ENCODE measurements at places on chromosomes 2 and 18.
A peak's percentile ranks its signal among the peaks of the same experiment; 100 is the strongest.

- H3K27ac ChIP-seq: no peak overlapping the region
- no peak overlapping the region for H3K4me3 ChIP-seq
- H3K4me1 ChIP-seq: no peaks in the 10 kb centered on the region
- no peaks in the 10 kb centered on the region for H3K27me3 ChIP-seq
- DNase-seq: no peak
- H3K36me3 ChIP-seq: no peaks in the 10 kb centered on the region
These were observed 394.7 kb upstream of the ZNF804A start for GRCh38 chr2:184203661-184204060.

DNA sequence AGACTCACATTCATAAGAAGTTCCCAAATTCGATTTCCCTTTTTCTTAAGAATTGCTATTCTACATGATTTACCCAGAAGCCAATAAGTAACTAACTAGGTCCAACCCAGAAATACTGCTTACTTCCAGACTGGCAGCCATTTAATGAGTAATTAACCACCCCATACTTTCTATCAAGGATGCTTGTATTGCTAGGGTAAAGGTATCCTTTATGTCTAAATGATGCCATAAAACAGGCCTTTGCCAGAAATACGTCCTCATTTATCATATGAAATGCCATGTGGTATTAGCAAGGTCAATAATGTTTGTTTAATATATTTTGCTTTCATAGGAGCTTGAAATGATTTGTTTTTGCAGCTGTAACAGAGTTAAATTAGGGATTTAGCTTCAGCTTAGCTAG lies 56.1 kb downstream of the PLEKHM3 start:
- no peak overlapping the region for H3K4me3 ChIP-seq
- H3K27ac ChIP-seq: no peak overlapping the region
- no peaks in the 10 kb centered on the region for H3K27me3 ChIP-seq
- peaks cover 4% of the 10 kb centered on the region for H3K4me1 ChIP-seq

DNA sequence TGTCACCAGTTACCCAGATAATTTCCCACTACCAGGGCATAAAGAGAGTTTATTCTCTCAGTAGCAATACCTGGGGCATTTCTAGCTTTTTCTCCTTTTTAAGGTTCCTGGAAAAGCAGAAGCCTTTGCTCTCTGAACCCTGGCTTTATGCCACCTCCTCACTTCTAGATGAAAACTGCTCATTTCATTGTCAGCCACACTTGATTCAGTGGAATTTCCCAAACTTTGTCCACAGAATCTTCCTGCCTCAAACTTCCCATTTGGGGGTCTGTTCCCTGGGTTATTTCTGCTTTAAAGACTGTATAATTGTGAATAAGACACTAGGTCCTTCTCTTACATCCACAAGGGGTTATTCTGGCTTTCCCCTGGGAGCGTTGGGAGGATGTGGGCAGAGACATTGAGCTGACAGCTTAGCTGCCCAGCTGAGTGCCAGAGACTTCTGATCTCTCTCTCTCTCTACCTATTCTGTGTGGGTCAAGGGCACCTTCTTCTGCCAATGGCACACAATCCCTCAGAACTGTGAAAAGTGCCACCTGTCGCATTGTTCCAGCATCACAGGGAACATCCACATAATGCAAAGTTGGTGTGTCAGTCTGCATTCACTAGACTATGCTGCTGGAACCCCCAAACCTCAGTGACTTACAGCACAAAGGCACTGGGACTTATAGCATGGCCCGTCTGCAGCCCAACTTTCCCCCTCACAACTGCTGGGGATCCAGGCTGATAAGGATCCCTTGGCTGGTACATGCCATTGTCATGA lies 19.9 kb upstream of the NRP2 start:
- no peak for DNase-seq
- H3K4me3 ChIP-seq: no peak overlapping the region
- H3K27me3 ChIP-seq: no peaks in the 10 kb centered on the region
- H3K27ac ChIP-seq: no peak overlapping the region
- H3K4me1 ChIP-seq: no peaks in the 10 kb centered on the region
- H3K36me3 ChIP-seq: no peaks in the 10 kb centered on the region

DNA sequence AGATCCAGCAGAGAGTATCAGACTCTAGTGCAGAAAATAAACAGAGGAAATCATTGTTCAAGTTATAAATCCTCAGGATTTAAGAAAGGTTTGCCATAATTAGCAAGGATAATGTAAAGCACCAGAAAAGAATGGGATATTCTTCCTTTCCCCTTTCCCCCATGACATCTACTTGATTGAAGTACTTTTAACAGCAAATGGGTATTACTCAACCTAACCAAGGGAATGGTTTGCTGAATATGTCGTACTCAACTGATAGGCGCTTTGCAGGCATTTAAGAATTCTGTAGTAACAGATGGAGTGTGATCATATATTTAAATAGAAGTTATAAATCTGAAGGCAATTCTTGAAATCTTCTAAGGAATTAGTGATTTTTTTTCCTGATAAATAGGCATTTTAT lies 2.7 kb downstream of the APCDD1 start:
- no peaks in the 10 kb centered on the region for H3K27me3 ChIP-seq
- peak overlapping the region; percentile 79 for H3K27ac ChIP-seq
- no peaks in the 10 kb centered on the region for H3K36me3 ChIP-seq
- peak overlapping the region; percentile 75 for H3K4me3 ChIP-seq

DNA sequence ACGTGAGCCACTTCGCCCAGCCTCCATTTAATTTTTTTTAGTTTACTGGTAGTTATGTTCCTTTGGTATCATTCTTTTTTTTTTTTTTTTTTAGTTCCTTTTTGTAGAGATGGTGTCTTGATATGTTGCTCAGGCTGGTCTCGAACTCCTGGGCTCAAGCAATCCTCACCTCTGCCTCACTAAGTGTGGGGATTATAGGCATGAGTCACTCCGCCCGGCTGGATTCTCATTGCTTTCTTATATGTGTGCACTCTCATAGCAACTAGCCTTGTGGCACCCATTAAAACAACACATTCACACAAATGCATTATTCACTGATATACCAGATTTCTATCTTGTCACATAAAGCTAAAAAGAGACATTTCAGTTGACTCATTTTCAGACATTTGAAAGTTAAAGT lies 4.2 kb downstream of the TTC27 start:
- H3K36me3 ChIP-seq: peaks cover 17% of the 10 kb centered on the region
- H3K27ac ChIP-seq: no peak overlapping the region
- no peak for DNase-seq
- H3K27me3 ChIP-seq: no peaks in the 10 kb centered on the region

Data from spinal cord (tissue), 10 donors.